A549 treated with RU486 at 1 μM for 4 hours (cell line): ENCODE measurements at places on chromosomes 11 and 22. TPM values are rescaled to one million over a fixed set of nuclear protein-coding genes. Genes with fewer than 3 reads are reported as not detected.

CCDC90B gene
- total RNA-seq = 36.9 to 73.7 TPM (median 61.3 TPM) in 5 replicates

NCAM1 gene
- total RNA-seq = not detected in 5 replicates

TRIM29 gene
- total RNA-seq = 5.9 to 8.2 TPM (median 6.8 TPM) in 5 replicates

MMP10 gene
- 1.1 to 2.3 TPM (median 1.5 TPM) in 5 replicates for total RNA-seq

MUC2 gene
- 0.05 to 0.93 TPM (median 0.15 TPM) in 5 replicates for total RNA-seq

FUT4 gene
- total RNA-seq = 2.1 to 2.8 TPM (median 2.6 TPM) in 5 replicates

CHADL gene
- not detected in 5 replicates for total RNA-seq

DLAT gene
- 18.9 to 35.8 TPM (median 29.2 TPM) in 5 replicates for total RNA-seq

GAL gene
- 12.6 to 22.8 TPM (median 19.1 TPM) in 5 replicates for total RNA-seq

BIK gene
- total RNA-seq = 0.79 to 1.9 TPM (median 1.3 TPM) in 5 replicates

SYT7 gene
- 0.71 to 1.4 TPM (median 0.88 TPM) in 5 replicates for total RNA-seq

APOL6 gene
- 1.8 to 3.0 TPM (median 2.2 TPM) in 5 replicates for total RNA-seq

RIC3 gene
- 1.8 to 2.5 TPM (median 2.4 TPM) in 5 replicates for total RNA-seq

MS4A6E gene
- total RNA-seq = not detected in 5 replicates

PNPLA5 gene
- 0.07 TPM in 1 of 5 replicates, not detected in the others for total RNA-seq

SMIM35 gene
- not detected in 5 replicates for total RNA-seq

PAMR1 gene
- total RNA-seq = 0.06 TPM in 1 of 5 replicates, not detected in the others

SLC16A8 gene
- not detected in 5 replicates for total RNA-seq

SLN gene
- total RNA-seq = 0.64 to 1.5 TPM (median 0.97 TPM) in 5 replicates

KRTAP5-2 gene
- total RNA-seq = not detected in 5 replicates

CLMP gene
- total RNA-seq = 25.7 to 29.6 TPM (median 27.6 TPM) in 5 replicates

NLRP14 gene
- total RNA-seq = not detected in 5 replicates

C22orf39 gene
- 9.9 to 16.3 TPM (median 14.1 TPM) in 5 replicates for total RNA-seq

PRG3 gene
- total RNA-seq = not detected in 5 replicates

MYEOV gene
- total RNA-seq = 92.4 to 111 TPM (median 104 TPM) in 5 replicates

KRTAP5-1 gene
- total RNA-seq = not detected in 5 replicates
